ENCODE measurements at places on chromosomes 3 and 15.

GRCh38 chr3:110904520-110904890, 167.1 kb upstream of the NECTIN3 start:
- DNase-seq: no peak

GRCh38 chr15:80609091-80609490, 86.0 kb upstream of the ABHD17C start:
- DNase-seq: no peak

DNA sequence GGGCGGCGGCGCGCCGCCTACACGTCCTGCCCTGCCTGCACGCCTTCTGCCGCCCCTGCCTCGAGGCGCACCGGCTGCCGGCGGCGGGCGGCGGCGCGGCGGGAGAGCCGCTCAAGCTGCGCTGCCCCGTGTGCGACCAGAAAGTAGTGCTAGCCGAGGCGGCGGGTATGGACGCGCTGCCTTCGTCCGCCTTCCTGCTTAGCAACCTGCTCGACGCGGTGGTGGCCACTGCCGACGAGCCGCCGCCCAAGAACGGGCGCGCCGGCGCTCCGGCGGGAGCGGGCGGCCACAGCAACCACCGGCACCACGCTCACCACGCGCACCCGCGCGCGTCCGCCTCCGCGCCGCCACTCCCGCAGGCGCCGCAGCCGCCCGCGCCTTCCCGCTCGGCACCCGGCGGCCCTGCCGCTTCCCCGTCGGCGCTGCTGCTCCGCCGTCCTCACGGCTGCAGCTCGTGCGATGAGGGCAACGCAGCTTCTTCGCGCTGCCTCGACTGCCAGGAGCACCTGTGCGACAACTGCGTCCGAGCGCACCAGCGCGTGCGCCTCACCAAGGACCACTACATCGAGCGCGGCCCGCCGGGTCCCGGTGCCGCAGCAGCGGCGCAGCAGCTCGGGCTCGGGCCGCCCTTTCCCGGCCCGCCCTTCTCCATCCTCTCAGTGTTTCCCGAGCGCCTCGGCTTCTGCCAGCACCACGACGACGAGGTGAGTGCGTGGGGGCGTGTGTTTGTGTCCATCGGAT, 602 bp downstream of the TRIM71 start:
- DNase-seq: no peak

DNA sequence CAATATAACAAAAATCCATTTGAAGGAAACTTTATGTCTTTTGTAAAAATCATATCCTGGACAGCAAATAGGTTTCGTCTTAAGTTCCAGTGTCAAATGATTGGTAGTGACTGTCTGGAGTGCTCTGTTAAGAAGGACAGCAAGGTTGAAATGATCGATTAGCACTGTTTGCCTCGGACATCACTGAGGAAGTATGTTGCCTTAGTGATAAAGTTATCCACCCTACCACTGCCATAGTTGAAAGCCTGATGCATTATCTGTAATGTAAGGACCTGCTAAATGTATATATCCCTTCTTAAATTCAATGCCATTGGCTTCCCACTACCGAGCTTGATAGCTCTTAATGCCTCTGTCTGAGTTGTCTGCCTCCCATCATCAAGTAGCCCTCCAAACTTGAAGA, 70.0 kb downstream of the CFAP20DC start:
- no peak for DNase-seq

GRCh38 chr15:74384881-74385643, 17.6 kb upstream of the CYP11A1 start:
- peak; percentile 76 for DNase-seq

GRCh38 chr3:170761103-170761502, 108.9 kb downstream of the RPL22L1 start:
- no peak for DNase-seq

DNA sequence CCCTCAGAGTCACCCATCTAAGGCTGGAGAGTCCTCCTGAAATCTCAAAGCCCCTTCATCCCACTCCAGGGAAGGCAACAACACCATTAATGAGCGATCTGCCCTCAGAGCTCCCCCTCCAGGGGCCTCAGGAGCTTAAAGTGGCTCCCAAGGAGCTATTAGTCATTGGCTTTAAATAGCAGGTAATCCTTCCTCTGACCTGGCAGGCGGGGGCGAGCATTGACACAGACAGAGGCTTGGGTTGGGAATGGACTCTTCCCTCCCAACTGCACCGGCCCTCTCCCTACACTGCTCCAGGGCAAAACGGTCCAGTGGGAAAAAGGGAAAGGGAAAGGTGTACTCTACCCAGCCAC, 1.4 kb downstream of the MFGE8 start:
- no peak for DNase-seq

DNA sequence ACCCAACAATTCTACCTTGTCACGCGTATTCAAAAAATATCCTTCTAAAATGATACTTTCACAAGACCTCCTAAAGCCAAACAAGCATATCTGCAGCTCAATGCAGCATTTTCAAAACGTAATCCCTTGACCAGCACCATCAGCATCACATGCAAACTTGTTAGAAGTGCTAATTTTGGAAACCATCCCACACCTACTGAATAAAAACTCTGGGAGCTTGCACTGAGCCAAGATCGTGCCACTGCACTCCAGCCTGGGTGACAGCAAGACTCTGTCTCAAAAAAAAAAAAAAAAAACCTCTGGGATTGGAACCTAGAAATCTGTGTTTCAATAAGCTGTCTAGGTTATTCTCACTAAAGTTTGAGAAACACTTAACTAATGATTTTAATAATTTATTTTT, 223.3 kb upstream of the CCDC54 start:
- no peak for DNase-seq

GRCh38 chr15:66042624-66043023, 173.3 kb downstream of the RAB11A start:
- DNase-seq: no peak

- no peak for DNase-seq
These were observed 62.0 kb downstream of the PLD1 start for GRCh38 chr3:171748064-171748924.

DNA sequence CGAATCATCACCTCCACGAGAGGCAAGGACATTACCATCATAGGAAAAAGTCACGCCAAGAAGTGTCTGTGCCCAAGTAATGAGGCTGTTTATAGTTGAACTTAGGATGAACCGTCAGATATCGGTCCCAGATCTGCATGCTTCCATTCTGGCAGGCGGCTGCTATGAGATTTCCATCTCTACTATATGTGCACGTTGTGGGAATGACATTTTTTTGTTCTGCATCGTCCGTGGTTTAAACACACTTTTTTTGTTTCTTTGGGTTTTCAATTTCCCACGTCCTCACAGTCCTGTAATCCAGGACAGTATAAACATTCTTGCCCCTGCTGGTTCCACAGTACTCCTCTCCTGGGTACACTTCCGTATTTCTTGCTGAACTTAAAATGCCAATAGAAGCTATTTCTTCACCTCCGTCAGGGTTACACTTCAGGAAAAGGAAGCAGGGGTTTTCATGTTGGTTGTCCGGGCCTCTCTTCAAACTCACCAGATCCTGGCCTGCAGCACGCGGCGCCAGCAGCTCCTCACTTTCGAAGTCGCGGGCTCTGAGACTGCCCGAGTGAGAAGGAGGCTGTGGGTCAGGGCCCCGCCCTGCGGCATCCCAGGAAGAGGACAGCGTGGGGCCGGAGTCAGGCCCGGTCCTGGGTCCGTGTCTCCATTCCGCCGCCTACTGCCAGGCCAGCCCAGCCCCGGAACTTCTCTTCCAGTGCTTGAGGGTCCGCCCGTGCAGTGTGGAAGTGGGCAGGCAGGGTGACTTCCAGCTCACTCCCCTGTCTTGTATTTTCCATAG, 9.8 kb upstream of the TM4SF4 start:
- DNase-seq: no peak

DNA sequence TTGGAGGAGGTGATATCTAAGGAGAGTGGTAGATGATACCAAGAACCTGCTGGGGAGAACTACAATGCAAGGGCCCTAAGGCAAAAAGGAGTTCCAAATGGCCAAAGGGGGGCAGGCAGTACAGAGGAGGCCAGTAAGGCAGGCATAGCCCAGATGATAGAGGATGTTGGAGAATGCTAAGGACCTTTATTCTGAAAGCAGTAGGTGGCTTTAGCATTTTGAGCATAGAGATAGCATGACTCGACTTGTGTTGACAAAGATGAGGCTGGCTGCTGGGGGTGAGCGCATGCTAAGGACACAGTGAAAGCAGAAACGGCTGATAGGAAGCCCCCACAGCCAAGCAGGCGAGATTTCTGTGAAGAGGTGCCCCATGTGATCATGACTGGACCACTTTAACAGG, 419.3 kb downstream of the ERC2 start:
- no peak for DNase-seq

GRCh38 chr3:185400866-185401265, 37.9 kb downstream of the MAP3K13 start:
- DNase-seq: no peak

DNA sequence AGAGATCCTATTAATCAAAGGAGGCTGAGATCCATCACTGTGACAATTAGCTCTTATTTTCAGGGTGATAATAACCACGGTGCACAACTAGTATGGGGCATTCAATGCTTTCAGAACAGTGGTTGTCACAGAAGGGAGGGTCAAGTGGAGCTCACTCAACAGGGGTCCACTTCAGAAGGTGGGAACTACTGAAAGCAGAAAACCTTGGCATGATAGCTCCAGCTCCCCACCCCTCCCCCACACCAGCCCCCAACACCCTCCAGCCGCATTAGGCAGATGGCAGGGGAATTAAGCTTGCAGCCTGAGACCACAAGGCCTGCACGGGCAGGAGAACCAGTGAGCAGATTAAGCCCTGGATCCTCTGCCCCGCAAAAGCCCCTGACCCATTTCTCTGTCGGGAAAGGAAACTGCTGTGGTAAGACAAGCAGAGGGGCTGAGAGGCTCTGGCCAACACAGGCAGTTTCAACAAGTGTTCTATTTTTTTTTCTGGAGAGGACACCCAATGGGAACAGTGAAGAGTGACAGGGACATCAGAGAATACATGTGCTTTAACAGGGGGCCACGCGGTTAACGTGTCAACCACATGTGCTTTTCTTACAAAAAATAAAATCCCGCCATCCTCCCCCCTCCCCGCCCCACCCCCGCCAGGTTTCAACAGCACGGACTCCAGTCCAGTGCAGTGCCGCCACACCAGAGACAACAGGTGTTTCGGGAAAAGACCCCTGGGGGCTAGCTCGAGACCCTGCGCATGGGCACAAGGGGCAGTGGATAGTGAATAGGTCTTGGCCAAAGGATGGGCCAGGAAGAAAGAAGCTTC, 997 bp downstream of the FYCO1 start:
- peak; percentile 73 for DNase-seq

GRCh38 chr3:29711255-29711771, 430.4 kb downstream of the RBMS3 start:
- no peak for DNase-seq

DNA sequence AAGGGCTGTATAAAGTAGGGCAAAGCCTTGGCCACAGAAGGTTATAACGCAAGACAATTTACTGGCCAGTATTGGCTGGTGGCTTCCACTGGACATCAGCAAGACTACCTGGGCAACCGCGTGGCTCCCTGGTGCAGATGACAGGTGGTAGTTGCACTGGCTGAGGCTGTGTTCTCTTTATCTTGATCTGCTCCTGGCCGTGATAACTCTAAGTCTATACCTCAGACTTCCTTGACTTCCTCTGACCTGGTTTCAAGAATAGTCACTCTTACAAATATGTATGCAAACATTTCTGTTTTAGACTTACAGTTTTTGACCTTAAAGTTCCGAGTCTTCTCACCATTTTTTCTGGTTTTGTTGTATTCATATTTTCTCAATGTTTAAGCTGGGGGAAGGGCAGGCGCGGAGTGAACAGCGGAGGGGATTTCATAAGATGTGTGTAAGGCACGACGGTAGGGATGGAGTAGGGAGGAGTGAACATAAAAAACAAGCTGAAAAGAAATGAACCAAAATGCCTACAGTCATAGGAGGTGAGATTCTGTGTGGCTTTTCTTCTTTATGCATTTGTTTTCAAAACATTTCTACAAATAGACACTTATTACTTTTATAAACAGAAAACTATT, 15.2 kb upstream of the TMEM212 start:
- peak; percentile 29 for DNase-seq

DNA sequence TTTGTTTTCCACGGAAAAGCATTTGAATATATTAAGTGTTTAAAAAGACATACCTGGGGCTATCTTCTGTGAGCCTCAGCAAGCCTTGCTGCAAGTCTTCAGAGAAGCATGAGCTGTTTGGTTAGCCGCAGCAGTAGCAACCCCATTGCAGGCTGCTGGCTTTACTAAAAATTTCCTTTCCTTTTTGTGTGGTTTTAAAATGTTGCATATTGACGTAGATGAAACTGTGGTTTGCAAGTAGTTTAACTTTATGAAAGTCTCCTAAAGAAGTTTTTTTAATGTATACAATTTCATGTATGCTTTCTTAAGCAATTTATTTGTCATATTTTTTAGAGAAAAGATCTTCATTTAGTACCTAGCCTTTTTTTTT, at the start of gene GPR171:
Gene GPR171 (minus strand): TSS at position 166 of the 370 bp plus-strand sequence. CDS start 3,830 bp downstream, outside the sequence.
- peak; percentile 89 for DNase-seq

- no peak for DNase-seq
These were observed 37.3 kb upstream of the CMTM7 start for GRCh38 chr3:32354362-32354778.

GRCh38 chr3:130688015-130688688, 58.5 kb downstream of the PIK3R4 start:
- DNase-seq: peak; percentile 27

DNA sequence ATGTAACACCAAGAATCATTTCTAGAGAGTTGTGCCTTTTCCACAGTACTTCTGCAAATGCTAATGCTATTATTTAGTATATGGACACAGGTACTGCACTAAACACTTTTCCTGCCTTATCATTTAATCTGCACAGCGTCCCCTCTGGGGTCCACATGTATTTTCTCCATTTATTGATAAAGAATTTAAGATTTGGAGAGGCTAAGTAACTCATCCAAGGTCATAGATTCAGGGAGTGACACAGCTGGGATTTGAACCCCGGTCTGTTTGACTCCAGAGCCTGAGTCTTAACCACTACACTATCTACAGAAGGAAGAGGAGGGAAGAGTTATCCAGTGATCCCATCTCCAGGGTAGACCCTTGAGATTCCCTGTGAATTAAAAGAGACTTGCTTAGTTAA, 24.9 kb upstream of the TPRG1 start:
- no peak for DNase-seq

DNA sequence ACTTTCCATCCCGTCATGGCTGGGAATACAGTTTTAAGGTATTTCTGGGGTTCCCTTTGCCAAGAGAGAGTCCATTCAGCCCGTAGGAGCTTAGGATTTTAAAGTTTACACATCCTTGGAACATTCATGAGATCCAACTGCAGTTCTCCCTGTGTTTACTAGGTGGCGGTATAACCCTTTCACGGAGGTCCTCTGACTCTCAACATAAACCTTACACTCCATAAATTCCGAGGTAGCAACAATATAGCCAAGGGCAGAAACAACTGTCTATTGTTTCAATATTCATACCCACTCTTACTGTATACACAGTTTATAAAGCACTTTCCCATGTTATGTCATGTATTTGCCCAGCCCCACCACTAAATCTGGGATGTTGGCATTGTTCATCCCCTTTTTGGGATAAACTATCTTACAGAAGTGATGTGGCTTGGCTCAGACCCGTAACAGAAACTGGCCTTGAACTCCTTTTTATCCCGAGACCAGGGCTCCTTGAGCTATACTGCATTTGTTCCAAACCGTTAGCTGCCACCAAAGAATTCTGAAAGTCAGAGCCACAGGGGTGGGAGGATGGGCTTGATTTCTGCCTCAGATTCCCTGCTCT, 69.2 kb upstream of the COL6A5 start:
- DNase-seq: peak; percentile 52
